ENCODE measurements at places on chromosomes 1 and 21. TPM values are rescaled to one million over a fixed set of nuclear protein-coding genes. Genes with fewer than 3 reads are reported as not detected.

The CD101 gene
- not detected for total RNA-seq

The AKR7A3 gene
- under 0.01 TPM for total RNA-seq

The TP53BP2 gene
- total RNA-seq = 35.0 TPM

The P3H1 gene
- total RNA-seq = 108 TPM

DNA sequence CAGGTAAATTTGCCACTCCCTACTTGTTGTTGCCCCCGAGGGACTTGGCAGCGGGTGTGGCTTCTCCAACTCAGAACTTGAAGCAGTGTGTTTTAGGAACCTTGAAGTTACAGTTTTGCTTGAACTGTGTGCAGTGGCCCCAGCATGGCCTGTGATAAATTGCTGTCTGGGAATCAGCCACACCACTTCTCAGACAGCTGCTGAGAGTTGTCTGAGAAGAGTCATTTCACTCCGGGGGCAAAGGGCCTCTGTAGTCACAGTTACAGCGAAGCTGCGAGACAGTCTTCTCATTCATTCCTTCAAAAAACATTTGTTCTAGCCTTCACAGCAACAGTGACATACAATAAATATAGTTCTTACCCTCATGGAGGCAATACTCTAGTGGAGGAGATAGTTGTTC, 70.3 kb downstream of the PROX1 start:
- no peak overlapping the region for H3K27ac ChIP-seq
- H3K4me3 ChIP-seq = no peak overlapping the region
- H3K4me1 ChIP-seq = no peaks in the 10 kb centered on the region
- H3K27me3 ChIP-seq = no peaks in the 10 kb centered on the region
- DNase-seq = no peak

- H3K4me3 ChIP-seq = no peak overlapping the region
- H3K27me3 ChIP-seq = peaks cover 8% of the 10 kb centered on the region
- no peaks in the 10 kb centered on the region for H3K36me3 ChIP-seq
- no peak overlapping the region for H3K27ac ChIP-seq
- no peaks in the 10 kb centered on the region for H3K4me1 ChIP-seq
Observed at GRCh38 chr1:67446893-67447292, 16.7 kb upstream of the SERBP1 start.

- no peak overlapping the region for H3K4me3 ChIP-seq
- no peak overlapping the region for H3K27ac ChIP-seq
- H3K27me3 ChIP-seq = no peaks in the 10 kb centered on the region
- no peaks in the 10 kb centered on the region for H3K4me1 ChIP-seq
Observed at GRCh38 chr1:52127181-52128180, 14.4 kb upstream of the ZFYVE9 start.

DNA sequence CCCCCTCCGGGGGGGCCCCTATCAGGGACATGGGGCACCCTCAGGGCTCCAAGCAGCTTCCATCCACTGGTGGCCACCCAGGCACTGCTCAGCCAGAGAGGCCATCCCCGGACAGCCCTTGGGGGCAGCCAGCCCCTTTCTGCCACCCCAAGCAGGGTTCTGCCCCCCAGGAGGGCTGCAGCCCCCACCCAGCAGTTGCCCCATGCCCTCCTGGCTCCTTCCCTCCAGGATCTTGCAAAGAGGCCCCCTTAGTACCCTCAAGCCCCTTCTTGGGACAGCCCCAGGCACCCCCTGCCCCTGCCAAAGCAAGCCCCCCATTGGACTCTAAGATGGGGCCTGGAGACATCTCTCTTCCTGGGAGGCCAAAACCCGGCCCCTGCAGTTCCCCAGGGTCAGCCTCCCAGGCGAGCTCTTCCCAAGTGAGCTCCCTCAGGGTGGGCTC, 34.9 kb downstream of the TRIM11 start:
- H3K27ac ChIP-seq = no peak overlapping the region
- 0 out of 2 replicates have a peak, but pooled peaks cover 3% of the 10 kb centered on the region for H3K27me3 ChIP-seq
- H3K4me1 ChIP-seq = peaks cover 12% of the 10 kb centered on the region
- H3K4me3 ChIP-seq = no peak overlapping the region

DNA sequence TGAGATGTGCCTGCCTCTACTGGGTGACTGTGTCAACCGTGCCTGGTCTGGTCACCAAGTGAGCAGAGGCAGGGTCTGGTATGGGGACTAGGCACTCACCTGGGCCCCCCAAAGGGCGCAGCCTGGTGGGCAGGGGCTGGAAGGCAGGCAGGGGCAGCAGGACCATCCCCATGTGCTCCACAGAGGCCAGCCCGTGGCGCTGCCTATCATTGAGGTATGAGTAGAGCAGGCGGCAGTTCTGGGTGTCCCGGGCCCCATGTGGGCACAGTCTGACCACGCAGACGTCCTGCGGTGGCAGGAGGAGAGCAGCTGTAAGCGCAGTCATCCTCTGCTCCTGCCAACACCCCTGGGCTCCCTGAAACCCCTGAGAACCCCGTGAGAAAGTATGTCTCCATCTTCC, 23.7 kb downstream of the SPOCD1 start:
- no peak for DNase-seq
- no peak overlapping the region for H3K27ac ChIP-seq
- no peak overlapping the region for H3K4me3 ChIP-seq
- peaks cover 1% of the 10 kb centered on the region for H3K36me3 ChIP-seq

GRCh38 chr1:46546210-46546609, 5.2 kb downstream of the KNCN start:
- peaks cover 77% of the 10 kb centered on the region for H3K27me3 ChIP-seq
- DNase-seq = no peak
- H3K4me1 ChIP-seq = no peaks in the 10 kb centered on the region
- H3K36me3 ChIP-seq = no peaks in the 10 kb centered on the region
- no peak overlapping the region for H3K27ac ChIP-seq

- peaks cover 7% of the 10 kb centered on the region for H3K36me3 ChIP-seq
- peak overlapping the region; percentile 57 for H3K4me3 ChIP-seq
- peaks cover 22% of the 10 kb centered on the region for H3K4me1 ChIP-seq
- peak; percentile 89 for DNase-seq
- no peaks in the 10 kb centered on the region for H3K27me3 ChIP-seq
Observed at GRCh38 chr1:93680420-93681100, 1.1 kb downstream of the BCAR3 start.
